Fibroblast of skin of left quadriceps (primary cell): ENCODE measurements at places on chromosomes 7 and 10.

- DNase-seq = no peak
Measured at GRCh38 chr7:125355899-125356298, 426.3 kb upstream of the POT1 start.

DNA sequence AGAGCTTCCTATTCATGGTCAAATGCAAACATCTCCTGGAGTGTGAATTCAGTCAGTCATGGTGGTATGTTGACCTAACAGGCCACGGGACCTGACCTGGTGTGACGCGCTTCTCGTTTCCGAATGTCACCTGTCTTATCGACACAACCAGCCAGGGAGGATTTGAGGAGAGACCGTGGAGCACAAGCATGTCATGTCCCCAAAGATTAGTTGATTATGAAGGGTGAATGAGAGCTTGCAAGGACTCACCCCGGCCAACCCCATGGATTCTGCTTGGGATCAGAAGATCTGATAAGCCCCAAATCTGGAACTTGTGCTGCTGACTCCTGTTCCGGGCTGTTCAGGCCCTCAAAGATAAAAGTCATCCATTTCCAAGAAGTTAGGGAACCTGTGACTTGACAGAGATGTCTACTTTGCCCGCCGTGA is 10.5 kb downstream of the ADRA2A start:
- no peak for DNase-seq

GRCh38 chr7:78052112-78052511 is 253.5 kb downstream of the PHTF2 start:
- no peak for DNase-seq

GRCh38 chr7:130521258-130521951 is 29.5 kb downstream of the MEST start:
- no peak for DNase-seq

- DNase-seq = peak; percentile 38
Measured at GRCh38 chr10:50624866-50625501, 1.2 kb upstream of the SGMS1 start.
